ENCODE measurements at places on chromosomes 7 and 10.

DNA sequence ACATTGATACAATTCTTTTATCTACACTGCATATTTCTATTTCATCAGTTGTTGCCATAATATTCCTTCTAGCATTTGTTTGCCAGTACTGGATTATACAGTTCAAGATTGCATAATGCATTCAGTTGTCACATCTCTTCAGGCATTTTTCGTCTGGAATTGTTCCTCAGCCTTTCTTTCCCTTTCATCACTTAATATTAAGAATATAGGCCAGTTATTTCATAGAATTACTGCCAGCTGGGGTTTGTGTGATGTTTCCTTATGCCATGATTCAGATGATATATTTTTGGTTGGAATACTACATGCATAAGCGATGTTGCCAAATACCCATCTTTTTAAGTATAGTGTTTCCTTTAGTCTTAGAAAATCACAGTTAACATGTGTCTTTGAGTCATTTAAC, 20.8 kb downstream of the KIFBP start:
- no peak for DNase-seq

DNA sequence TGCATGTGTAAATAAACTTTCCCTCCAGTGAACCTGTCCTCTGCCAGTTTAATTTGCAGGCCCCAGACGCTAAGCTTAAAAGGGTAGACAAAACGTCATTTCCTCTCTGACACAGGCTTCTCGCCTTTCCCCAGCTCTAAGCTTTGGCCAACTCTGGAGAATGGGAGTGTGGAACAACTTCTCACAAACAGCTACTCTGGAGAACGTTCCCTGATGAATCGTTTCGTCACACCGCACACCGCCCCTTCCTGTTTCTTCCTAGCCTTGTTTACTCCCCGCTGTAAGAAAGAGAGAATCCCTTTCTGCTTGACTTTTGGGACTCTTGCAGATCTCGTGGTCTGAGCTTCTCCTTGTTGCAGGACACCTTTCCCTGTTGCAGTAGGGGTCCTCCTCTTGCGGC, 564.2 kb downstream of the TCERG1L start:
- DNase-seq: no peak

GRCh38 chr10:71797533-71798307, 24.4 kb upstream of the VSIR start:
- DNase-seq: no peak

DNA sequence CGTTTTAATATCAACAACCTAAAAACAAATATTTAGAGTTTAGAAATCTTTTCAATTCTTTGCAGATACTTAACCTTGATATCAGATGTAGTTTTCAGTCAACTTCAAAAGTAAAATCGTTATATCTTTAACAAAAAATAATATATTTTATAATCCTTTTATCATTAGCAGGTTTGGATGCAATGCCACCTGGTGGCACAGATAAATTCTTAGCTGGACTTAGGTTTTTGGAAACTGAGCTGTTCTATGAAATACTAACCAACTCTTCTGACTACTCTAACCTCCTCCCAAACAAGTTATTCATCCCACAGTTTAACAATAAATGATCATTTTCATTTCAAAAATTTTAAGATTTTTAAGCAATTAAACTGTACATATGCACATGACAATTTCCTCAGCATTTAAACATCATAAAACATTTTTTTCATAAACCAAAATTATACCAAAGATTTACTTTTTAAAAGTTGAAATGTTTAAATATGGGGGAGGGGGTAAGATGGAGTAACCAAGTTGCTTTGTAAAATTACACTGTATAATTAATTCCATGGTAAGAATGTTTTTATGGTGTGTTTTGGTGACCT, 56.9 kb downstream of the HIBADH start:
- DNase-seq: no peak

GRCh38 chr10:811379-812175, 119.9 kb downstream of the LARP4B start:
- no peak for DNase-seq

- DNase-seq: no peak
Measured at GRCh38 chr7:129227646-129228578, 3.1 kb downstream of the AHCYL2 start.

GRCh38 chr10:73814896-73815718, 3.7 kb upstream of the NDST2 start:
- DNase-seq: no peak

GRCh38 chr7:41732436-41732785, 29.5 kb upstream of the INHBA start:
- no peak for DNase-seq

GRCh38 chr10:113517901-113518260, 35.0 kb upstream of the HABP2 start:
- DNase-seq: no peak

GRCh38 chr10:90418869-90419652, 438.8 kb downstream of the HTR7 start:
- no peak for DNase-seq
